ENCODE measurements at places on chromosomes 2 and 18.

- no peak for DNase-seq
Measured at GRCh38 chr2:36371070-36371874, 15.7 kb downstream of the CRIM1 start.

DNA sequence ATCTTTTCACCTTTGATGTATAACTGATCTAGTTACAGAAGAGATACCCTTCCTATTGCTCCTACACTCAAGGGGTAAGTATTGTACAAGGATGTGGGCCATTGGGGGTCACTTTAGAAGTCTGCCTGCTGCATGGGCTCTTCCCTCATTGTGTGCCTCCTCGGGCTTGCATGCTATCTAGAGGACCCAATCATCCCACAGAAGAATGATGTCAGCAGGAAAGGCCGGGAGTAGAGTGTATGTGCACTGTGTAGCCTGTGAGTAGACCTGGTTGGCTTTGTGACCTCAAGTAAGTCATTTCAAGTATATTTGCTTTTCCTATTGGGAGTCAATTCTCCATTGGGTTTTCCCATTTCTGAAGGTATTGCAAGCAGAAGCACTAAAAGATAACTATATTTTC, 129.5 kb upstream of the TRIB2 start:
- DNase-seq = no peak

GRCh38 chr18:4232656-4233055, 222.5 kb downstream of the DLGAP1 start:
- DNase-seq = no peak

DNA sequence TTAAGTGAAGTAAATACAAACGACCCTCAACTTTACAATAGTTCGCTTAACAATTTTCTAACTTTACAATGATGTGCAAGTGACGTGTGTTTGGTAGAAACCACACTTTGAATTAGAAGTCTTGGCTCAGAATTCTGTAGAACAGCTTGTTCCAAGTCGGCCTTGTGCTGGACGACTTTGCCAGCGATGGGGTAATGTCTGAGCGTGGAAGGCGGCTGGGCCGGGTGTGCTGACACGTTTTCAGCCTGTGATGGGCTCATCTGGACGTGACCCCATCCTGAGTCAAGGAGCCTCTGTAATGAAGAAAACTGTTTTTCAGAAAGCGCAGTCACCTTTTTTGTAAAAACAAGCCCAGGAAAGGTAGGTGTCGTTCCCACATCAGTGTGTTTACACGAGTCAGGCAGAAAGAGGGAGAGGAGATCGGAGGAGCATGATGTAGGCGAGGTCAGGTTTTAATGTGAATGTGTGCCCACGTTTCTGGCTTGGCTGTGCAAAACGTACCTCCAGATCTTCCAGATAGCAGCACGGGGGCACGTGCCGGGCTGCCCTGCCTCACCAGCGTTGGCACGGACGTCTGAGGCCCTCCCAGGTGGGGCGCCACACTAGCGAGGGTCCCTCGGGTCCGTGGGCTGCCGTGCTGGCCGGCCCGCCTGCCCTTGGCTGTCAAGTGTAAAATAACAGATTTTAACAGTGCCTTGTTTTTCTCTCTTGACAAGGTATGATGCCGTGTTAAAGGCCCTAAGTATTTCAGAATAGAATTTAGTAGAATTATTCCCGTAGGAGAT, 54.6 kb downstream of the CTDP1 start:
- no peak for DNase-seq

DNA sequence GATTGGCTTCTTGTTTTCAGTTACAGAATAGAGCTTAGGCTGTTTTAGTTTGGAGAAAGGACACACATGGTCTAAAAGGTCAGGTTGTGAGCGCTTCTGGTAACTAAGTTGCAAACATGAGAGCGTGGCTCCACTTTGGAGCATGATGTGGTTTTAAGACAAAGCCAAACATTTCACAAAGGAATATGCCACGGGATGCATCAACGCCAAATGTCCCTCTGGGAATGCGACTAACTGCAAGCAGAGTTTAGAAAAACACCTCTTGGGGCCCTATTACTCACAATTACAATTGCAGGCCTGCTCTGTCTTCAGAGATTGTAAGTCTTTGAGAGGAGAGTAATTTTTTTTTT, 25.4 kb downstream of the MYO7B start:
- peak; percentile 1 for DNase-seq

GRCh38 chr2:237290261-237290660, 123.7 kb downstream of the COL6A3 start:
- DNase-seq = no peak

- DNase-seq = no peak
Measured at GRCh38 chr2:1517786-1518185, 104.5 kb downstream of the TPO start.

DNA sequence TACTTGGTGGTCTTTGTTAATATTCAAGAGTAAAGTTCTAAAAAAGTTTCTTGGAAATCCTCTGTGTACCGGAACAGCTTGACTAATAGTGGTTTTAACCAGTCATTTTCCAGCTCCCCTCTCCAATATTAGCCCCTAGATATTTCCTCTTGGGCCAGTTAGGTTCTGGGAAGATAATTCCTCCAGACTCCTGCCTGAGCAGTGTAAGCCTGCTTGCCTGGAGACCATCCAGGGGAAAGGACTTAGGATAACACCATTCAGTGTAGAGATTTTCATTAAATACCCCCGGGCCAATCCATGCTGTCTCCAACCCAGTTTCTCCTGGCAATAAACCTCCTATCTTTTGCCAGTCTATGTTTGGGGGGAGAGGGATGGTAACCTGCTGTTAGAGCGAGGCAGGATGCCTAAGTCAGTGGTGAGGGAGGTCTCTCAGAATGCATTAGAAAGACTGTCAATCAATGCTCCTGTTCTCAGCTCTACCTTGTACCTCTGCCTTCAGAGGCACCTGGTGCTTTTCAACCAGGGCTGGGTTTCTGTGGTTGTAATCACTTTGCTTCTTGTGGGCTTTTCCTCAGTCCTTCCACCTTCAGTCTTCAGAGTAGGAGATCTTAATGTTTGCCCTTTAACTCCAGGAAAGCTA, 186.4 kb downstream of the RNF152 start:
- no peak for DNase-seq

DNA sequence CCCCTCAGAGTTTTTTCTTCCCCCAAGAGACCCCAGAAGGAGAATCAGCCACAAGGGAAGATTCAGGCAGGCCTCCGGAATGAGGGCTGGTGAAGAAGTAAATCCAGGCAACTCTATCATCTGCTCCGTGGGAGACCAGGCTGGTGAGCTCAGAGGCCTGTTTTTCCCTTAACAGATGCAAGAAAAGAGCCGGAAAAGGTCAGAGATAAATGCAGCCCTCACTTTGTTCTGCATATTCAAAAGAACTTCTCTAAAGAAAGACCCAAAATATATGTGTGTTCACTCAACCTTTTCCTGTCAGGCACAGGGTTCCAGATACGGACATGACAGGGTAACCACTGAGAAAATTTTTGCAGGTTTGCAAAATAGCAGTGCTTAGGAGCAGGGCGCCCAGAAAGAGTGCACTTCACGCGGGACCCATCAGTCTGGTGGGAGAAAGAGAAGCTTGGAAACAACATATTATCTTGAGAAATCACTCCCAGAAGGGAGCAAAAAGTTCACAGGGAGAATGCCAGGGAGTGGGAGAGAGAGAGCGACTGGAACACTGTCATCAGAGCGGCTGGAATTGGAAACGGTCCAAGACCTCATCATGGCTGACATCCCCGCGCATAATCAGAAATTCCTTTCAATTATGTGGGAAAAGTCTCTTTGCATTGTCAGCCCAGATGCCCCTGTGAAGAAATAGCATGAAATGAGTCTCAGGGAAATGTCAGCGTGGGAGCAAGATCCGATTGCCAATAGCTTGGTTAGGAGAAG, 244.8 kb upstream of the SLC14A2 start:
- DNase-seq = no peak

DNA sequence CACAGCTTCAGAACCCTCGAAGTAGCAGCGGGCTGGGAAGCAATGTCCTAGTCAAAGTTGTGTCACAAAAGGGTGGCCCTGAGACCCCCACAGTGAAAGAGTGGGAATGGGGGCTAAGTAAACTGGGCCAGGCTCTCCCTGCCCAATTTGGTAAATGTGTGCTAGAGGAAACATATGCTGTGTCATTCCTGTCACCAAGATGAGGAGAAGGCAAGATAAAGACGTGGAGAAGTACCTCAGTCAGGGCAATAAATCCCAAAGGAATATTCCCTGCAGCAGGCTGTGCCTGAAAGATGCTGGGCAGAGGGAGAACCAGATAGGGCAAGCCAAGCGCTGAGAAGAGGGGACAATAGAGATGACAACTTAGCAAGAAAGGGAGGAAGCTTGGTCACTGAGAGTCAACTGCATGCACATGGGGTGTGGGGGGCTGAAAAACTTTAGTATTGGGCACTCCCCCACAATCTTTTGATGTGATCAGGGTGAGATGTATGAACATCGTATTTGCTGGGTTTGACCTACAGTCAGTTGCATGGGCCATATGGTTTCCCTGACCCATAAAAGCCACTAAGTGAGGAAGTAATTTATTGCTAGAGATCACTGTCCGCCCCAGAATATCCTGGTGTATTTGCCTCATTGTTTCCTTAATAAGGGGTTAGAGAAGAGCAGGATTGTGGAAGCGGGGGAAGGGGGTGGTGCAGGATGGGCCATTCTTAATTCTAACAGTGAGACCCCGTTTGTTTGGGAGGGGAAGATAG, 49.9 kb upstream of the CXCR4 start:
- DNase-seq = no peak

GRCh38 chr2:228417956-228418355, 236.5 kb upstream of the SPHKAP start:
- no peak for DNase-seq

DNA sequence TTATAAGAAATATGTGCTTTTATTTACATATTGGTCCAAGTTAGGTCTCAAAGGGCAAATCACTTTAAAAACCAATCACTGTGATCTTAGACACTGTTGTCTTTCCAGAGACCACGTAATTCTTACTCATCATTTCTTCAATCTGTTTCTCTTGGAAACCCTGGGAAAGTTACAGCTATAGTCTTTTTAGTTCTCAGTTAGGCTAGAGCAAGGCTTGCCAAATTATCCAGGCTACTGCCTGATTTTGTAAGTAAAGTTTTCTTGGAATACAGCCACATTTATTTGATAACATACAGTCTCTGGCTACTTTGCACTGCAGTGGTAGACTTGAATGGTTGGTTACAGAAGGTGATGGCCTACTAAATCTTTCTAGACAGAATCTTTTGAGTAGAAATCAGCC, 106.0 kb downstream of the KIAA1328 start:
- DNase-seq = no peak

- no peak for DNase-seq
Measured at GRCh38 chr18:66749030-66749429, 145.1 kb upstream of the CDH19 start.

DNA sequence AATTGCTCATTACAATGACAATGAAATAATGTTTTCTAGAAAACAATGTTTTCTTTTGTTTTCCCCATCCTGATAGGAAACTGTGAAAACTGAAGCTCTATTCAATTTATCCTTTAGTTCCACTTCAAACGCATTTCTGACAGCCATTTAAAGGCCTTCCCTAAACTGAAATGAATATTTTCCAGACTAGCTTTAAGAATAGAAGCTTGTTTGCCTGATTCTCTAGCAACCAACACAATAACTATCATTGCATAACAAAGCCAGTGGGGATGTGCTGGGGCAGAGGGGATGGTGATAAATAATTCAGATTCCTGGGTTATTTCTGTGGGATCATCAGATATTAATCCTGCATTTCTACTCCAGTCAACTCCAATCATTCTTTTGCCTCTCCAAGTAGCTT, 427.1 kb downstream of the RND3 start:
- DNase-seq = no peak

DNA sequence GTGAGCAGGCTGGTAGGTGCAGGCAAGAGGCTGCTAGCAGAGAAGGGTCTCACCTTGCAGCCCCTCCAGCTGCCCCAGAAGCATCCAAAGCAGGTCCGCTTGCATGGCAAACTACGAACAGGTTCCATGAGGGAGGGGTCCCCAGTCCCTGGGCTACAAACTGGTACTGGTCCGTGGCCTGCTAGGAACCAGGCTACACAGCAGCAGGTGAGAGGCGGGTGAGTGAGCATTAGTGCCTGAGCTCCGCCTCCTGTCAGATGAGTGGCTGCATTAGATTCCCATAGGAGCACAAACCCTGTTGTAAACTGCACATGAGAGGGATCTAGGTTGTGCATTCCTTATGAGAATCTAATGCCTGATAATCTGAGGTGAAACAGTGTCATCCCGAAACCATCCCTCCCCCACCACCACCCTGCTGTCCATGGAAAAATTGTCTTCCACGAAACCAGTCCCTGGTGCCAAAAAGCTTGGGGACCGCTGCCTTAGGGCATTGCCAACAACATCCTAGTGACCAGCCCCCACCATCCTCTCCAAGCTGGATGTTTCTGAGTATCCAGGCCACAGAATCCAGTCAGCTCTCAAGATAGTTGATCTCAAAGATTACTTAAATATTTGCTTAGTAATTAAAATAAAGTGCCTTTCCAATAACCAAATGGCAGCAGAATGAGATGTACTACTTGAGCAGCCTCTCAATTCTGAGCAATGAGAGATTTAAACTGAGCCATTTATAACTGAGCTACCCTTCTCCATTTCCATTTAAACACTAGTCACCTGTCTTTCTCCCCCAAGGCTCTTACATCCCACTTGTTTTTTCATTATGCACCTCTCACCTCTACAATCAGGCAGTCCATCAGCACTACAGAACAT, 32.4 kb downstream of the LRP2 start:
- no peak for DNase-seq

DNA sequence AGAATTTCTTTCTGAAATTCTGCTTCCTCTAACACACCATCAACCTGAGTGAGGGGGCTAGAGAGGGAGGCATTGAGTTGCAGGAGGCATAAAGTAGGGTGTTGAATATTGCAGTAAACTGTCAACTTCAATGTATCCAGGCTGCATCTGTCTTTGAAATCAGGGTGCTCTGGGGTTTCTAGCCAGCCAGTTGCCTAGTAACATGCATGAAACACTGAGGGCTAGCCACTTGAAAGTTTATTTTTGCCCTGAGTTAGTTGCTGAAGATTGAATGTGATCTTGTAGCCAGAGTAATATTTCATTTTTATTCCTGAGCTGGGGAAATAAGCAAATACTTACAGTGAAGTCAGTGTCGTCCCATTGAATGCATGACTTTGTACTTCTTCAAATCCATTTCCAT, 41.9 kb downstream of the LHCGR start:
- no peak for DNase-seq

GRCh38 chr2:16128746-16129610, 188.6 kb downstream of the MYCN start:
- no peak for DNase-seq

DNA sequence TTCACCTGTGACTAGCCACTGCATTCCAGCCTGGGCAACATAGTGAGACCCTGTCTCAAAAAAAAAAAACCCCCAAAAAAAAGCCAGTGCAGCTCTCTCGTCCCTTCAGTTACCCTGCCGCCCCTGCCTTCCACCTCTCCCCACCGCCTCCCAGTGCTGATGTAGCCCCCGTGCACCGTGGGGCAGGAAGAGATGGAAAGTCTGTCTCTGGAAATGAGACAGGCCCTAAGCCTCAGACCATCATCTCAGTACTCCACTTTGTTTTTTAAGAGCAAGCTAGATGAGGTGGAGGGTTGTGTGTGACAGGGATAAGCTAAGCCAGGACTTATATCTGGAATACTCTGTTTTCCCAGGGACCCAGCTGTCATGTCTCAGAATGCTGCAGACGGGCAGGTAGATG, 32.0 kb downstream of the MERTK start:
- no peak for DNase-seq
